ENCODE measurements at places on chromosomes 3 and 15. TPM values are rescaled to one million over a fixed set of nuclear protein-coding genes. Genes with fewer than 3 reads are reported as not detected.

SLC35A5 gene
- 43.3 TPM for total RNA-seq

SH2D7 gene
- total RNA-seq: not detected

ITPKA gene
- 0.59 TPM for total RNA-seq

SMCO1 gene
- not detected for total RNA-seq

GOLGA6A gene
- not detected for total RNA-seq

DCLK3 gene
- not detected for total RNA-seq

LIPH gene
- total RNA-seq: not detected

FILIP1L gene
- 20.7 TPM for total RNA-seq

ACKR2 gene
- total RNA-seq: not detected

ZPLD1 gene
- total RNA-seq: 0.42 TPM

MEIS2 gene
- 63.4 TPM for total RNA-seq

ANKRD63 gene
- not detected for total RNA-seq

ANKRD34C gene
- total RNA-seq: not detected

DNAJB8 gene
- total RNA-seq: not detected

Measured in smooth muscle cell of the umbilical artery (primary cell).